ENCODE measurements at places on chromosomes 12 and 14.

DNA sequence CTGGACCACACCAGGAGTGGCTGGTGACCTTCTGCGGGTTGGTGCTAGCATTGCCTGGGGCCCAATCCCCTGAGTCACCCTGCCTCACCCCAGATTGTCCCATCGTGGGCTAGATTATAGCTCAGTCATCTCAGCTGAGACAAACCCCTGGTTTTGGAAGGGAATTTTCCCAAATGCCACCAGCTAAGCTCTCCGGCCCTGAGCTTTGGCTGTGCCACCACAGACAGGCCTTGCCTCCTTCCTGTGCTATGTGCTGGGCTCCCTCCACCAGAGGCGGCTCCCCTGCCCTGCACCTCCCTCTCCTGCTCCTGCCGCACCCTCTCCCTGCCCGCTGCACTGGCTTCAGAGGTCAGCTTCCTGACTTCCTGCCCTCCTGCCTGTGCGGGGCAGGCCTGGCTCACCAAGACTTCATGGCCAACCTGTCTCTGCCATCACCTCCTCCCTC is 196.3 kb downstream of the TSPAN9 start:
- no peak for DNase-seq

DNA sequence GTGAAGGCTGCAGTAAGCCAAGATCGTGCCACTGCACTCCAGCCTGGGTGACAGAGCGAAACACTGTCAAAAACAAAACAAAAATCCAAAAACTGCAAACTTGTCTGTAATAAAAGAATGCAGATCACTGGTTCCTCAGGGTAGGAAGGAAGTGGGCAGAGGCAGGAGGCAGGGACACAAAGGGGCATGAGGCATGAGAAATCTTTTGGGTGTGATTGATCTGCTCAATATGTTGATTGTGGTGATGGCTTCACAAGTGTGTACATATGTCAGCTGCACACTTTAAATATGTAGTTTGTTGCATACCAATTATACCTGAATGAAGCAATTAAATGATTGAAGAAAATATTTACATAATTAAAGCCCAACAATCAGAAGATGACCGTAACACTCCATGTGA is 117.6 kb downstream of the CMAS start:
- no peak for DNase-seq

- no peak for DNase-seq
Measured at GRCh38 chr12:9851927-9852326, 17.2 kb downstream of the CLEC2B start.

GRCh38 chr12:68832504-68832867 is 24.5 kb downstream of the MDM2 start:
- no peak for DNase-seq

- no peak for DNase-seq
Measured at GRCh38 chr14:100303179-100303578, 3.1 kb downstream of the SLC25A29 start.

- no peak for DNase-seq
Measured at GRCh38 chr14:76729953-76730505, 31.2 kb upstream of the VASH1 start.

GRCh38 chr12:130513556-130513955 is 175.9 kb downstream of the PIWIL1 start:
- DNase-seq: no peak

GRCh38 chr12:65532764-65533163 is 254.3 kb downstream of the MSRB3 start:
- DNase-seq: peak; percentile 39

DNA sequence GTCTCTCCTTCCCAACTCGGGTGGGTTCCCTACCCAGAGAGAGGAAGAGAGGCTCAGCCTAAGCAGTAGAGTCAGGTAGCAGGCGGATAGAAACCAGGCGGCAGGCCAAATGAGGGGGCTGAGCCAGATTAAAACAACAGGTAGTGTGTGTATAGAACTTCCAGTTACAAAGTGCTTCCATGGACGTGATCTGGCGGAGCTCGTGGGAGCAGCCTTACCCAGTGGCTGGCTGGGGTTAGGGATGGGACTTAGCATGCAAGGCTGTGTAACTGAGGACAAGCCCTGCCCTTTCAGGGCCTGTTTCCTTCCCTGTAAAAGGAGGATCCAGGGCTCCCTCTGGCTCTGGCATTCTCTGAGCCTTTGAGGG is 8.3 kb downstream of the KRT80 start:
- DNase-seq: no peak

DNA sequence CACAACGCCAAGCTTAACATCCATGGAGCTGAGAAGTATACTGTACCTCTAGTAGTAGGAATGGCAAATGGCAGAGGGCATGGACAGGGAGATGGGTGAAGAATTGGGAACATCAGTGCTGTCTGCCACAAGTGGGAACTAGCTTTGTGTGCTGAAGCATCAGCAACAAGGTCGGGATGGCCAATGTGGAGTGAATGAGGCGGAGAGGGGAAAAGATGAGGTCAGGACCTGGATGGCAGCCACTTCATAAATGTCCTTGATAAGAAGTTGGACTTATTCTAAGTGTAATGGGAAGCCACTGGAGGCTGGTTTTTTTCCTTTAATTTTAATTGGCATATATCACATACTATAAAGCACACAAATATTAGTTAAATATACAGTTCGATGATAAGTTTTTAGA is 21.9 kb upstream of the CLMN start:
- no peak for DNase-seq

DNA sequence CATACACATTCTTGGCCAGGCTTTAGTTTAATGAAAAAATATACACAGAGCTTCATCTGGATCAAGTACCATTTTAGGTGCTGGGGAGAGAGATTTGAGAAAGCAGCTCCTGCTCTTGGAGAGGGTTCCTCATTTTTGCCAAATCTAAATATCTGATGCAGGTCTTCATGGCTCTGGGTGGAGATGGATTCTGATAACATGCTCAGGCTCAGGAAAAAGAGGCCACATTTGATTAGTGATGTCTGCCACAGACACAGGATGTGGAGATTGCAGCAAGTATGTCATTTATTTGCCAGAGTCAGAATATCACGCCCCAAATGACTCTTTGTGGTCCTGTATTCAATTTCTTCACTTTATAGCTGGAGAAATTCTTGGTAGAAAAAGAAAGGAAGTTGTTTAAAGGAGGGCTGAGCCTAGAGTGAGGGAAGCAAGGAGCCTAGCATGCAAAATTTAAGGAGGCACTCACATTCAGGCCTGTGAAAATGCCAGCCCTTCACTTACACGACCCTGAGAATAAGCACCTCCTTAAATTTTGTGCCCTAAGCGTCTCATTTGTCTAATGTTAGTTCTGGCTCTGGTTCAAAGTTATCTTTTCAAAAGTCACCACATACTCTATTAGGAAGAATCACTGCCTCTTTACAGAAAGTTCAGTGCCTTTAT is 492.9 kb upstream of the TBX3 start:
- no peak for DNase-seq

- peak; percentile 89 for DNase-seq
Measured at GRCh38 chr12:3076730-3077571, at the start of gene TSPAN9. TSS of gene TSPAN9 (plus strand) at chr12:3077379. CDS start at chr12:3201194, 123,815 bp downstream.

DNA sequence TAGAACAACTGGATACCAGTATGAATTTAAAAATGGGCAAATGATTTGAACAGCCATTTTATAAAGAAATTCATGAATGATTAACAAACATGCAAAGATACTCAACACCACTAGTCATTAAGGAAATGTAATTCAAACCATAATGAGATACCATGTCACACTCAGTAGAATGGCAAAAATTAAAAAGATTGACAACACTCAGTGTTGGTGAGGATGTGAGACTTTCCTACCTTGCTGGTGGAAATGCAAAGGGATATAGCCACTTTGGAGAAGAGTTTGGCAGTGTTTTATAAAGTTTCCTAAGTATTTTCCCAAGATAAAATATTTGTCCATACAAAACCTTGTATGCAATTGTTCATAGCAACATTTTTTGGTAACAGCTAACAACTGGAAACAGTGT is 6.0 kb upstream of the CHST11 start:
- no peak for DNase-seq

DNA sequence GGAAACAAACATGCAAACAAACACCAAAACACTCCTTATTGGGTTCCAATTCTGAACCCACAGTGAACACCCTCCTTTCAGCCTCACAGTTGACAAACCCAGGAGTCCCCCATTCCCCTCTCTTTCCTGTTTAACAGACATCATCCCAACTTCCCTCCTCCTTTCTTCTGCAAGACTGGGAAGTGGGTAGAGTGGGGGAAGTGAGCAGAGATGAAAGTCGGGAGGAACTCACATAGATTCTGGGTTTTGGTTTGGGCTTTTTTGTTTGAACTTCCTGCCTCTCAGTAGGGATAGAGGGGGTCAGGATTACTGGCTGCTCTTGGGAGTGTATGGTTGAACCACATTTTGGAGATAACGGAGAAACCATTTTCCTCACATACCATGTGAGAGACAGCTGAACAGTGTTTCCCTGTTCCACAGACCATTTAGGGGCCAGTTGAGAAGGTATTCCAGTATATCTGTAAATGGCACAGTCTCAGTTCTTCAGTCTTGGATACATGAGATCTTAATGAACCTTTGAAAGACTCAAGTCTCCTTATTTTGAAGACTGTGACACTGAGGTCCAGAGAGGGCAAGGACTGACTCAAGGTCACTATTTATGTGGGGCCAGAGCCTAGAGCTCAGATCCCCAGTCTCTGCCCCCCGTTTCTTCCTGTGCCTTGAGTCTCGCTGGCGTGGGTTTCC is 3.9 kb upstream of the GPR84 start:
- no peak for DNase-seq

GRCh38 chr14:97994020-97994531 is 1196.9 kb downstream of the VRK1 start:
- no peak for DNase-seq

GRCh38 chr12:125254236-125254635 is 189.0 kb downstream of the AACS start:
- DNase-seq: no peak

- DNase-seq: no peak
Measured at GRCh38 chr12:68349220-68349621, 17.1 kb upstream of the MDM1 start.

GRCh38 chr14:32403688-32404087 is 74.6 kb downstream of the AKAP6 start:
- no peak for DNase-seq

DNA sequence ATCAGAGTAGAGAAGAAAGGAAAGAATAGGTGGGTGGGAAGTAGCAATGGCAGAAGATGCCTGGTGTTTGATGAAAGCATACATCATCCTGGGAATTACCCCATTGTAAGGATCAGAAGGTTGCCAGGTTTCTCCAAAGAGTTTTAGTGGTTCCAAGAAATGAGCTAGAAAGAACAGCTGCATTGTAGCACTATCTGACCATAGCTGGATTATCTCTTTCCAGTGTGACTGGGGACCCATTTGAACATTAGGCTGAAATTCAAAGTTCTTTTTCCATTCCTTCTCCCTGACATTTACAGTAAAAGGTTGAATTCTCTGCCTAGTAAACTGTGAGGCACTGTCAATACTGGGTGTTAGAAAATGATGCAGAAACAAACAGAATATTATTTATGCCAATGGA is 244.4 kb downstream of the GALC start:
- no peak for DNase-seq

GRCh38 chr14:24404814-24405213 is 6.0 kb downstream of the NYNRIN start:
- DNase-seq: no peak

DNA sequence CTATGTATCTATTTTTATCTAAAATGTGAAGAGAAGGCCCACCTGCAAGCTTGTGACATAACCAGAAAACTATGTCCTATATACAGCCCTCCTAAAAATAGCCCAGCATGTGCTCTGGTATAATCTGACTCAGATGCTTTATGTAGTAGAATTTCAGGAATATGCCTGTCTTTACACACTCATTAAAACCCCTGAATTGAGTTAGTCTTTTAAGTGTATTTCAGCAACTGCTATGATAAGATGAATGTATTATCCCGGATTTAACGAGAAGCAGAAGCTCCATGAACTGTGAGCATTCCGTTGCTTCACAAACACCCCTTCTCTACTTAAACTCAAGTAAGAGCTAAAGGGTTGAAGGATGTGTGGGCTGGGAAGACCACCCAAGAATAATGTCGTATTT is 89.9 kb upstream of the PRICKLE1 start:
- peak; percentile 19 for DNase-seq

- no peak for DNase-seq
Measured at GRCh38 chr12:94202245-94203180, 54.1 kb downstream of the PLXNC1 start.

DNA sequence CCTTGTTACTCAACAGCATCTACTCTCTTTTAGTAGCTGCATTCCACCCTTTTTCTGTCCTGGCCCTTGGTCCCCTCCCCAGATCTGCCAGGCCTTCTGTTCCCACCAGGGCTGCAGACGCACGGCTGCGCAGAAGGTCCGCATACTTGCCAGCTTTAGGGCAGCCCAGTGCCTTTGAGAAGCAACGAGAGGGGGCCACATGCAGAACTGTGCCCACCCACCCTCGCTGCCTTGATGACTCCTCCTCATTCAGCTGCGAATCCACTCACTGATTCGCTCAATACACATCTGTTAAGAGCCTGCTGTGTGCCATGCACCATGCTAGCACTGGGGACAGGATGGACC is 39.2 kb downstream of the PRIMA1 start:
- no peak for DNase-seq

- DNase-seq: no peak
Measured at GRCh38 chr12:121218588-121219352, 8.8 kb downstream of the P2RX4 start.
